ENCODE measurements at places on chromosomes 7 and 10.

- DNase-seq = no peak
Measured at GRCh38 chr7:37141742-37142141, 306.9 kb downstream of the ELMO1 start.

DNA sequence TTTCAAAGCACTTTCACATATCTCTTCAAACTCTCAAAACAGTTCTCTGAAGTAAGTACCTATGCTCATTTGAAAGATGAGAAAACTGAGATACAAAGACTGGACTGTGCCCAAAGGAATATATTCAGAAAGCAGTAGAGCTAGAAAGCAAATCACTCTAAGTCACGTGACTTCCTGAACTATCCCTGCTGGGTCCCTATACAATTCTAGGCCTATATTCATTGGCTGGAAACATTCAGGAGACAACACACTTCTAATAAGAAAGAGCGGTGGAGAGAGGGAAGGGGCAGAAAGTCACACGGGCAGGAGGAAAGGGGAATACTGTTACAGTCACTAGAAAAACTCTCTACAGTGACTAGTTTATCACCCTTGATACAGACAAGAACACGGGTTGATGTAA is 140.0 kb downstream of the CHCHD3 start:
- DNase-seq = no peak

- no peak for DNase-seq
Measured at GRCh38 chr7:135320268-135320667, 86.6 kb downstream of the STRA8 start.

DNA sequence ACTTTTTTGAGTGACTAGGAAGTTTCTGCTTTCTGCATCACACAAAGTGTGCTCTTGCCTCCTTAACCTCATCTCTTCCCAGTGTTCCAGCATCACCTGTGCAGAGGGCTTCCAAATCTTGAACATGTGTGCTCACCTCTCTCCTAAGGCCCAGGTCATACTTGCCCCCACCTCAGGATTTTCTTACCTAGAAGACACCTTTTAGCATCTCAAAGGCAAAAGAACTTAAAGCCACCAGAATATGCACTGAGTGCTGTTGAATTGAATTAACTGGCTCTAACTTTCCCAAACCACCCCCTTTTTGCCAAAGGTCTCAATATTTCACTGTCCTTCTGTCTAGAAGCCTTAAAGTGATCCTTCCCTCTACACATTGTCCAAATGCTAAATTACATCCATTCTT is 66.5 kb downstream of the SRI start:
- no peak for DNase-seq

DNA sequence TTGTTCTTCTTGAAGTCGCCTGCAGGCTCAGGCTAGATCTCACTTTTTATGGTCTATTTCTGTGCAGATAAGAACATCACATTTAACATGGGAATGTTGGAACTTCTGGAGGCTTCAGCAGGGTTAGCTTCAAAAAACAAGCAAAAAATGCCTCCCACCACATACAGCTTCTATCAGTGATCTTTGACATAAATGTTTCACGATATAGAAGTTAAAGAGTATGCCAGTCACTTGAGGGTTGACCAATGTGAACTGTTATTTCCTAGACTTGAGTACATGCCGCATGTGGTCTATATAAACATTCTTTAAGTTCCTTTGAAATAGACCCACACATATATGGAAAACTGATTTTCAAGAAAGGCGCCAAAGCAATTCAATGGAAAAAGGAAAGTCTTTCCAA is 219.2 kb upstream of the KLF14 start:
- no peak for DNase-seq

DNA sequence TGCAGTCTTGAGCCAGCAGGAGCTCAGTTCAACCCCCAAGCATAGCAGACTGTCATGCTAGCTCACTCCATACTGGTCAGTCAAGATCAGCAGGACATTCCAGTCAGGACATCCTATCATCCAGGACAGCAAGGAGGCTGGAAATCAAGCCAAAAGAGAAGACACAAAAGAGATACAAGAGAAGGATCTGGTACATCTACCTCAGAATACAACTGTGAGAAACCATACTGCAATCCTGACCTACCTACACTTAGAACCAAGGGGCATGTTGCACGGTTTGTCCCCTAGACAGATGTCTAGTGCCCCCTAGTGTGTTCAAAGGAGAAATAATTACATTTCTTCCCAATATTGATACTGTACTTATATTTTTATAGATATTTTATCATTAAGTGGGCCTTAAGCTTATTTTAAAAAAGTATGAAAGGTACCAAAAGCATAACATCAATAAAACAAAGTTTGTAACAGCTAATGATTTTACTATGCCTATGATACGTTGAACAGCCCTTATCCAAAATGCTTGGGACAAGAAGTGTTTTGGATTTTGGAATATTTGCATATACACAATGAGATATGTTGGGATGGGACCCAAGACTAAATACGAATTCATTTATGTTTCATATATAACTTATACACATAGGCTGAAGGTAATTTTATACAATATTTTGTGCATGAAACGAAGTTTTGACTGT is 26.7 kb downstream of the ERCC6 start:
- no peak for DNase-seq

DNA sequence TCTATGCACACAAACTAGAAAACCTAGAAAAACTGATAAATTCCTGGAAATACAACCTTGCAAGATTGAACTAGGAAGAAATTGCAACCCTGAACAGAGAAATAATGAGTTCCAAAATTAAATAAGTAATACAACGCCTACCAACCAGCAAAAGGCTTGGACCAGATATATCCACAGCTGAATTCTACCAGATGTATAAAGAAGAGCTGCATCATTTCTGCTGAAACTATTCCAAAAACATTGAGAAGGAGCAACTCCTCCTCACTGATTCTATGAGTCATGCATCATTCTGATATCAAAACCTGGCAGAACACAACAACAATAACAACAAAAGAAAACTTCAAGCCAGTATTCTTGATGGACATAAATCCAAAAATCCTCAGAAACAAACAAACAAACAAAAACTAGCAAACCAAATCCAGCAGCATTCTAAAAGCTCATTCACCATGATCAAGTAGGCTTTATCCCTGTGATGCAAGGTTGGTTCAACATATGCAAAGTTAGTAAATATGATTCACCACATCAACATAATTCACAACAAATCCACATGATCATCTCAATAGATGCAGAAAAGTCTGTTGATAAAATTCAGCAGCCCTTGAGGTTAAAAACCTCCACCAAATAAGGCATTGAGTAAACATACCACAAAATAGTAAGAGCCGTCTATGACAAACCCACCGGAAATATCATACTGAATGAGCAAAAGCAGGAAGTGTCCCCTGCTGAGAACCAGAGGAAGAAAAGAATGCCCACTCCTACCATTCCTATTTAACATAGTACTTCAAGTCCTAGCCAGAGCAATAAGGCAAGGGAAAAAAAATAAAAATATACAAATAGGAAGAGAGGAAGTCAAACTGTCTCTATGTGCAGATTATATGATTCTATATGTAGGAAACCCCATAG is 98.2 kb downstream of the PCDH15 start:
- DNase-seq = no peak

- no peak for DNase-seq
Measured at GRCh38 chr7:1695800-1696454, 25.9 kb downstream of the ELFN1 start.

DNA sequence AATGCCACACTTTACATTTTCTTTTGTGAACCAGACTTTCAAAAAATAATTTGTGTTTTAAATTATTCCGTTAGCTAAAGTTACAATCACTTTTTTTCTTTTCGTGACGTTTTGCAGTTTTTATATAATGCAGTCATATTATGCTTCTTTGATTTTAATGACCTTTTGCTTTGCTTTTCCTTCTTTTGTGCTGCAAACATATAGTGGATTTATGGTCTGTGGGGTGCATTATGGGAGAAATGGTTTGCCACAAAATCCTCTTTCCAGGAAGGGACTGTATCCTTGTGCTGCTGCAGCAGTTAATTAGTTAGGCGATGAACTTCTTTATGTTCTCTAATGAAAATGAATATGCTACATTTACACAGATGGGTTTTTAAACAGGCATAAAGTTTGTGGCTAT is 117.4 kb downstream of the MAPK8 start:
- no peak for DNase-seq

DNA sequence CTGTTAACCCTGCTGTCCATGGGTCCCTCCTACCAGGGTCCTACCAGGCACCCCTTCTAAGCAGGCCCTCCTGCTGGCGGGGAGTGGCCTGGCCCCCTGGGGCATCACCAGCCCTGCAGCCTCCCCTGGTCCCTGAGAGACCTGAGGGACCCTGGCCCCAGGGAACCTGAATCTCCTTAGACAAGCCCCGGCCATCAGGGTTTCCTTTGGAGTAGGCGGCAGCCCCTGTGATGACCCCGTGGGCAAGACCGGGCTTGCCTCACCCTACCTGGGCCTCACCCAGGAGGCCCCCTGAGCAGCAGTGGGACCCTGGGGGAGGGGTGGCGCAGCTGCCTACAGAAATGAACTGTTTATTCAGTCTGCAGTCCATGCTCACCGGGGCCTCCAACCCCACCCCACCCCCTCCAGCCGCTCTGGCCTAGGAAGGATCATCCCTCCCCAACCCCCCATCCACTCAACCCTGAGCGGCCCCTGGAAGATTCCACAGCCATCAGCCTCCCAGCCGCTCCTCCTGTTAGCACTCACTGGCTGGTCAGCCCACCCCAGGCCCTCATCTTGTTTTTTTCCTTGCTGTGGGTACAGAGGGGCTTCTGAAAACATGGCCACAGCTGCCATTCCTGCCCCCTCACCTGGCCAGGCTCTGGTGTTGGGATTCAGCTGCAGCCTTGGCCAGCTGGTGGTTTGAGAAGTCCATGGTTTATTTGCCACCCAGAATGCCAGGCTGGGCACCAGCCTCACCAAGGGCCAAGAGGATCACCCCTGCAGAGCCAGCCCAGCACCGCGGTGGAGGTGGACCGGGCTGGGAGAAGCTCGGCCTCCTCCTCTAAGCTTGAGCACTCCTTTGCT is 34.8 kb upstream of the CHST15 start:
- no peak for DNase-seq

- DNase-seq = no peak
Measured at GRCh38 chr7:159000859-159001435, 143.7 kb downstream of the VIPR2 start.

- DNase-seq = no peak
Measured at GRCh38 chr10:102627291-102627735, 17.0 kb upstream of the TRIM8 start.

- no peak for DNase-seq
Measured at GRCh38 chr7:52413051-52413450, 622.4 kb upstream of the POM121L12 start.
